Stimulated activated CD4-positive, alpha-beta T cell treated with anti-CD3 and anti-CD28 coated beads, Interleukin-4, amount 100 ng/mL, for 48 hours (primary cell): ENCODE measurements at places on chromosomes 12 and 14.

GRCh38 chr12:6085841-6086240 is 38.6 kb downstream of the VWF start:
- DNase-seq = no peak

- DNase-seq = no peak
Observed at GRCh38 chr12:42255866-42256261, 17.8 kb upstream of the YAF2 start.

DNA sequence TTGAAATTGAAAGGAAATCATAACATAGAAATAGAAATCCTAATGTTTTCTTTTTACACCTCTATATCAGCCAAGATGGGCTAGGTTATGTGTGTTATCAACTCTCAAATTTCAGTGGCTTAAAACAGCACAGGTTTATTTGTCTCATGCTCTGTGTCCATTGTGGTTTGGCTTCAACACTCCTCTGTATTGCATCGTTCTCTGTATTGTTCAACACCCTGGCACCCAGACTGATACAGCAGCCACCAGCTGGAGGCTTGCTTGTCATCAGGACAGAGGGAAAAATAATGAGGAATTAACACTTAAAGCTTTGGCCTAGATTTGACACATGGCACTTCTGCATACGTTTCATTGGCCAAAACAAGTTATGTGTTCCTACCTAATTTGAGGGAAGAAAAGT is 234.2 kb upstream of the ARHGAP5 start:
- no peak for DNase-seq

GRCh38 chr12:57896115-57896433 is 45.3 kb upstream of the ATP23 start:
- DNase-seq = no peak

DNA sequence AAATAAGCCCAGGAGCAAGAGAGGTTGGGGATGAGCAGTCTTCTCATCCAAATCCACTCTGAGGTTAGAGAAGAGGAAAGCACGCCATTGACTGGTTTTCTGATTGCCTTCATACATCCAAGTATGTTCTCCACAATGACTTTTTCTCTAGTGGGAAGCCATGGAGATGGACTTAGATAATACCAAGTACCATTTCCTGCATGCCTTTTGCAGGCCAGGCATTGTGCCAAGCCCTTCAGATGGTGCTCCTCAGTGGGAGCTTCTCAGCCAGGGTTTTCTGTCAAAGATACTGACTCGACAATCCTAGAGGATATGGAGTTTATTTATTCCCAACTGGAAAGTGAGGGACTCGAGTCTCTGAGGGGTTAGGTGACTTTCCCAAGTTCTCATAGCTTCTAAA is 218.0 kb downstream of the ZFP36L1 start:
- no peak for DNase-seq

GRCh38 chr14:104316121-104316722 is 177.8 kb downstream of the KIF26A start:
- no peak for DNase-seq

GRCh38 chr12:28088566-28089272 is 101.5 kb upstream of the CCDC91 start:
- DNase-seq = no peak
